ENCODE measurements at places on chromosomes 13 and 19.

DNA sequence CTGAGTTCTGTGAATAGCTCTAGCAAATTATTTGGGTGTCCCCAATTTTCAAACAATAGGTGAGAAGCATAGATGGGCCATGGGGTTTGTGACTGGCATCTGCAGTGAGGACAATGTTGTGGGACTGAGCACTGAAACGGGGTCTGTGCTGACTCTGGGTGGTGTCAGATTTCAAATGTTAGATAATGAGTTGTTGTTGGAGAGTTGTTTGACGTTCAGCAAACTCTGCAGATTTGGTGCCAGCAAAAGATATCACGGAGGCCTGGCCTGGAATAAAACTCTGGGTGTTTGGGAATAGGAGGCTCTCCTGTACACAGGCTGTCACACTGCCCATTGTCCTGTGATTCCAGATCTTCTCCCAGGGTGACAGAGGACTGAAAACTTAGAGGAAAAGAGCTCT, 2.9 kb downstream of the ZNF90 start:
- no peak for DNase-seq

GRCh38 chr13:26816881-26817280, 56.3 kb upstream of the GPR12 start:
- no peak for DNase-seq

- DNase-seq = peak; percentile 75
These were observed 58.1 kb upstream of the UBL3 start for GRCh38 chr13:29908416-29909080.

DNA sequence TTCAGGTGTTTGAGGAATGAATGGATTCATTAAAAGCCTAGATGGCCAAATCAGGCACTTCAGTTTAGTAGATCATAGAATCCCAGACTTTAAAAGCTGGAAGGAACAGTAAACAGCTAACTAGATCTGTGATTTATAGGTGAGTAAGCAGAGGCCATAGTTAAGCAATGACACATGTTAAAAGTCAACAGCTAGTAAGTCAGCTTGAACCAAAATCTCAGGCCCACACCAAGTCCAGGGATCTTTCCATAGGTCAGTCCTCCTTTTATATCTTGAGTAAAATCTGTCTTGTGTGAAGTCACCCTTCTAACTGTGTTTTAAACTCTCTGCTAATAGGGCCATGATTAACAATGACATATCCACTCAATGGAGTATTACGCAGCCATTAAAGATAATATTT, 275.5 kb upstream of the SOX21 start:
- DNase-seq = no peak

DNA sequence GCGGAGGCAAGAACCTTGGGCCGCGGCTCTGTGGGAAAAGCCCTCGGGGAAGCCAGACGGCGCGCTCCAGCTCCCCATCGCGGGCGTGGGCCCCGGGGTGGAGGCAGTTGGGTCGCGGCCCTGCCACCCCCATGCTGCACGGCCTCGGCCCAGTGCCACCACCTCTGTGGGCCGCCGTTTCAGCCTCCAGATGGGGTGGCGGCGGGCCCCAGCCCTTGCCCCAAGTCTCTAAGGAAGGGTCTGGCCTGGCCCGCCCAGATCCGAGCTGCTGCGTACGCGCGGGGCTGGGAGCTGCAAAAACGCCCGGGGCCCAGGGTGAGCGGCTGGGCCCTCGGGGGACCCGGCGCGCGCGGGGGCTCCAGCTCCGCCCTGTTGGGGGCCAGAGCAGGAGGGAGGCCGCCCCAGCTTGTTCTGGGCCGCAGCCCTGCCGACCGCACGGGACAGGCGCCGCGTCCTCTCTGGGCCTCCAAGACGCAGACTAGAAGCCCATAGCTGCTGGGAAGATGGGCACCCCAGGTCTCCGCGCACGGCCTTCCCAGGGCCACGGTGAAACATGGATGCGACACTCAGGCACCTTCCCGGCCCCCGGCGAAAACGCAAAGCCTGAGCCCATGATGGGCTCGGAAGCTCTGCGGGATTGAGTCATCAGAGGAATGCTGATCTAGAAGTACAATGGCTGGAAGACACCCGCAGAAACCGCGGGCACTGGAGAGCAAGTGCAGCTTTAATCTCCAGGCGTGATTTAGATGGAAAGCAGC, 110.1 kb downstream of the KCTD15 start:
- no peak for DNase-seq

DNA sequence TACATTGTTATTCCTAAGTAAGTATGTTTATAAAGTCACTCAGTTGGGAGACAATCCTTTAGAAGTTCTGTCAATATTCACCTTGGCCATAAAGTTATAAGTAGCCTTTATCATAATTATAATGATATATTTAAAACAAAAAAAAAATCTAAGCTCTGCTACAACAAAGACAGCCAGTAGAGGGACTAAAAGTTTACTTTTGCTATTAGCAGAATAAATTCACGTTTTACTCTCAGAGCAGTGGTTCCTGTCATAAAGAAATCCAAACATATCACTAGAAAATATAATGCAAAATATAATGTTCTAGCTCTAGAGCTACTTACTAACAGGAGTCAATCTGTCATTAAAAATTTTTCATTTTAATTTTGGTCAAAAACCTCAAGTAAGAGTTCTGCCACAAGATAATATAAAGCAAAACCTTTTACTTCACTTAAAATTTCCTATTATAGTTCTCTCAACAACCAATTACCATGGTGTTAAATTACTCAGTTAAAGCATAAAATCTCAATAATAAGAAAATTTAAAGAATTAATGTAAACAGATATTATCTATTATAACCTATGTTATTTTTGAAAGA, 17.7 kb downstream of the INTS6 start:
- DNase-seq = no peak

GRCh38 chr13:94974015-94974951, 261.9 kb upstream of the SOX21 start:
- no peak for DNase-seq

DNA sequence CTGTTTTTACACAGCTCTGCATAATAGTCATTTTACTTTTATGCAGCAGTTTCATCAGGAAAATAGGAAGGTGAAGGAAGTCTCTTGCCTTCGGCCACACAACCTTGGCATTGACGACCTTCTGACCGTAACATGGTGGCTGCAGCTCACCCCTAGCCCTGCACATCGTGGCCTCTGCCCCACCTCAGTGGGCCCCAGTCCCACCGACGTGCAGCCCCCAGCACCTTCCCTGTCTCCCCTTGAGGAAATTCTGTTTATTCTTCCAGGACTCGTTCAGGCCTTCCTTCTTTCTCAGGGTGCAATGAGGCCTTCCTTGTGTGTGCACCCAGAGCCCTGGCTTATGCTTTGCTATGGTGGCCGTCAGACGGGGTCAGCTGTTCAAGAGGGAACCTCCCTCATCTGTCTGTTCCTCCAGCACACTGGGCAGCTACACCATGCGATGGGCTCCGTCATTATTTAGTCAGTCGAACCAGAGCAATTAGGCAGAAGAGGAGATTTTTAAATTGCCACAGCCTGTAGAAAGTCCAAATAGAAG, 33.3 kb downstream of the TMEM255B start:
- DNase-seq = peak; percentile 31

DNA sequence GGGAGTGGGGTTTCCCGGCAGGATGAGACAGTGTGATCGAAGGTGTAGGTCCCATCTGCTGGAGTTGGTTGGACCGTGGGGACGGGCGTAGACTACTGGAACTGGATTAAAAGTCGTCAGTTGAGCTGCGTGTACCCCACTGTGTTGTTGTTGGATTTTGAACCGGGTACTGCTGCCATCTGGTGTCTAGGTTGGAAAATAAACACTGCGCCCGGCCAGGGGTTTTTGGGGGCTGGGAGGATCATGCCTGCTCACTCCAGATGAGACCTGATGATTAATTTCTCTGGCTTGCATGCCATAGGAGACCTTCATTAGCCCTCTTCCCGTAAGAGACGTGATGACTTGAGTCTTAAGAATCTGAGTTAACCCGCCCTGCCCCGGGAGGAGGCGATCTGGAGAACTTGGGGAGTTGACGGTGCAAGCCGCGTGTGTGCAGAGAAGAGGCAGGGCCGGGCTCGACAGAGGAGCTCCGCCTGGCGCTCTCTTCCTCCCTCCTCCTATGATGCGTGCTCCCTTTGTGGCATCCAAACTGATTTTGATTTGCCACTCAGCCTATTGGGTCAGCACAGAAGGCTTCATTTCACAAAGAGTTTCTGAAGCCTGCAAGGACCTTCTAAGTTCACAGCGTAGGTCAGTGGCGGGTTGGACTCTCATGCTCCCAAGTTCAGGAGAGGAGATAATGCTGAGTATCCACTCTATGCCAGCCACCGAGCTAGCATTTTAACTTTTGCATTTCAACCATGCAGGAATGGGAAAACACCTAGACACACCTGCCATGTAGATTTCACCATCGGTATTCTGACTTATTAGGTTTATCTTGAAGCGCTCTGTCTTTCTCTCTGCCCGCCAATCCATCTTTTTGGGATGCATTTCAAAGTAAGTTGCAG, 2.7 kb downstream of the UHRF1 start:
- peak; percentile 74 for DNase-seq

GRCh38 chr13:90565985-90566713, 781.3 kb upstream of the MIR17HG start:
- no peak for DNase-seq

- peak; percentile 84 for DNase-seq
These were observed 41.2 kb upstream of the KLF2 start for GRCh38 chr19:16283210-16284061.

GRCh38 chr19:33385956-33386355, 12.4 kb downstream of the CEBPG start:
- DNase-seq = peak; percentile 82

DNA sequence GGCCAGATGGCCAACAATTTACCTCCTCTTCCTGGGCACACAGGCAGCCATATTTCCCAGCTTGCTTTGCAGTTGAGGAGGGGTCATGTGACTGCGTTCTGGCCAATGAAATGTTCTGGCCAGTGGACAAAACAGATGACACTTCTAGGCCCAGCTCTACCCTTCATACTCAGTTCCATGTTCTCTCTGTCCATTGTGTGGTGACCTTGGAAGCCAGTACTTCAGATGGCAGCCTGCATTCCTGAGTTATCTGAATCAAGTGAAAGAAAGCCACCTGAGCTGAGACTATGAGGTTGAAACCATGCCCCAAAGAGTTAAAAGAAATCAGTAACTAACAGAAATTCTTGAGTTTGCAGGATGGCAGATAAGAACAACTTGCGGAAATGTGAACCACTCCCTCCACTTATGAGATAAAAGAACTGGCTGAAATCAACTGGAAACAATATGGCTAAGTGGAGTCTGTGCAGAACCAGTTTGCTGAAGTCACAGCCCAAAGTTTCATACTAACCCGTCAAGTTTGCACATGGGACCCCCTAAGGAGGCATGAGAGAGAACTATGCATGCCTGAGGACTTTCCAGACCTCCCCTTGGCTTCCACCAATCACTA, 8.1 kb downstream of the FAM187B start:
- DNase-seq = no peak

All from psoas muscle (tissue), 8 donors.